Stimulated activated CD8-positive, alpha-beta memory T cell treated with anti-CD3 and anti-CD28 coated beads, Interleukin-7, amount 100 ng/mL, for 1 hour (primary cell): ENCODE measurements at places on chromosomes 16 and 17.
A peak's percentile ranks its signal among the peaks of the same experiment; 100 is the strongest.

- DNase-seq: no peak
These were observed 731.0 kb downstream of the MAF start for GRCh38 chr16:78869492-78869891.

DNA sequence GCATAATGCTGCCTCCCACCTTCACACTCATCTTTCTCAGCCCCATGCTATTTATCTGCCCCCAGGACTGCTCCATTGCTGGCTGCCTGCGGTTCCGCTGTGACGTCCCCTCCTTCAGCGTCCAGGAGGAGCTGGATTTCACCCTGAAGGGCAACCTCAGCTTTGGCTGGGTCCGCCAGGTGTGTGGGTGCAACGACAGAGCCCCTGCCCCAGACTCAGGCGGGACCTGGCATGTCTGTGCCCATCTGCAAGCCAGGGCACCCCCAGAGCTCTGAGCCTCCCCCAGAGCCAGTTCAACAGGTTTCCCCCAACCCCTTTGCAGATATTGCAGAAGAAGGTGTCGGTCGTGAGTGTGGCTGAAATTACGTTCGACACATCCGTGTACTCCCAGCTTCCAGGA lies 12.9 kb upstream of the ITGAD start:
- DNase-seq: no peak

DNA sequence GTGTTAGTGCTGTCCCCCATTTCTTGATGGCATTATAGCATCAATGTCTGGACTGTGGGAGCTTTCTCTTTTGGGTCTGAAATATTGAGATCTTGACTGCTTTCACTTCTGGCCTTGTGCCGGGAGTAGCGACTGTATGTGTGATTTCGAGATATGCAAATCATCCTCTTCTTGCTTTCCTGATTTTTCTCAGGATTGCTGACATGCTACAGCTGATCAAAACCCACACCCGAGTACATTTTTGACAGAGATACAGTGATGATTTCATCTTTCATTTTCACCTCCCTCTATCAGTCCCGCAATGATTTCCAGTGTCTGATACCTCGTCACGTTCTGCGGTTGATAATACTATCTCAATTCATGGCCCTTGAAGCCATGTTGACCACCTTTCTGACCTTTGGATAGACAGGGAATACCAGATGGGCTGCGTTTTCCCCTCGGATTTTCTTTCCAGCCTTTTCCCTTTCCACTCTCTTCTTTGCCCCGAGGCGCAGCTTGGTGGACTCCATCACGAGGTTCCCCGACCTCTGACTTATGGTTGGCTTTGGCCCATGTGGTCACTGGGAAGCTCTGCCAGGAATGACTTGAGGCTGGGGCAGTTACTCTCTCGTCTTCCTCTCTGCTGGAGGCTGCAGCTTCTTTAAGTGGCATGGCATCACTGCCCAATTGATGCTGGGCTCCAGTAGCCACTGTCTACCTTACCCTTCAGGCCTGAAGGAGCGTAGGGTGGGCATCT lies 184.4 kb downstream of the SNX29 start:
- DNase-seq: no peak

DNA sequence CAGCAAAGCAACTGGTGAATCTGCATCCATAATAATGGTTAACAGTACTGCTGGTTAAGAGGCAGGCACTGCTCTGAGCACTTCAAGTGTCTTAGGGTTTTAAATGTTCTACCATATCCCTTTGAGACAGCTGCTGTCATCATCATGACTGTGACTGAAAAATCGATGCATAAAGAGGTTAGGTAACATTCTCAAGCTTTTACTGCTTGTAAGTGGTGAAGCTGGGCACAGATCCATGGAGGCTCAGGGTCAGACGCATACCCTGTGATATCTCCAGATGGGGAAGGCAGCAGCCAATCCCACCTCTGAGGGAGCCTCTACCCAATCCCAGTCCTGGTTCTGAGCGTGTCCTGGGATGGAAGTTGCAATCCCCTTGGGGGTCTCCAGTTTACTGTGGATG lies 57.6 kb upstream of the SOX9 start:
- no peak for DNase-seq

DNA sequence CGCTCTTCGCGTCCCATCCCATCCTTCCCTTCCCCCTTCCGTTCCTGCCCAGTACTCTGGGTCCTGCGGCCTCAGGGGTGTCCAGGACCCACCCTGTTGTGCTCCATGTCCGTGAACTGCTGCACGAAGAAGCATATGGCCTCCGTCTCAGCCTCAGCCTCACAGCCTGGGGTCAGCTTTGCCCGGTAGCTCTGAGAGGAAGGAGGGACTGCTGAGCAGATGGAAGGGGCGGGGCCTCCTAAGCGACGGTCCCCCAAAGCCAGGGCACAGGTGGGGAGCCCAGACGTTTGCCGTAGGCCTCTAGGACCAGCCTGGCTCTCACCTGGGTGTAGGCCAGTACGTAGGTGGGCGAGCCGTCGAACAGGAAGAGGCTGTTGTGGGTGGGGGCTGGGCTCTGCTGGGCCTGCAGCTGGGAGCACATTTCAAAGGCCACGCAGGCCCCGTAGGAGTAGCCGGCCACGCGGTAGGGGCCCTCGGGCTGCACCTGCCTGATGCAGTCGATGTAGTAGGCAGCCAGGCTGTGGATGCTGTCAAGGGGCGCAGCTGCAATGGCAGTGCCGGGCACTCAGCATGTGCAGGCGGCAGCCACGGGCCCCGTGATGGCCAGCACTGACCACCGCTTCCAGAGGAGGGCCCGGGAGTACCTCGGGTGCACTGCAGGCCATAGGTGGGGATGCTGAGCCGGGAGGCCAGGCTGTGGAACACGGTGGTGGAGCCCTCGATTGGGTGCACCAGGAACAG lies 14.6 kb upstream of the DUS1L start:
- DNase-seq: no peak

GRCh38 chr17:27239046-27239445 lies 54.9 kb upstream of the WSB1 start:
- DNase-seq: no peak

DNA sequence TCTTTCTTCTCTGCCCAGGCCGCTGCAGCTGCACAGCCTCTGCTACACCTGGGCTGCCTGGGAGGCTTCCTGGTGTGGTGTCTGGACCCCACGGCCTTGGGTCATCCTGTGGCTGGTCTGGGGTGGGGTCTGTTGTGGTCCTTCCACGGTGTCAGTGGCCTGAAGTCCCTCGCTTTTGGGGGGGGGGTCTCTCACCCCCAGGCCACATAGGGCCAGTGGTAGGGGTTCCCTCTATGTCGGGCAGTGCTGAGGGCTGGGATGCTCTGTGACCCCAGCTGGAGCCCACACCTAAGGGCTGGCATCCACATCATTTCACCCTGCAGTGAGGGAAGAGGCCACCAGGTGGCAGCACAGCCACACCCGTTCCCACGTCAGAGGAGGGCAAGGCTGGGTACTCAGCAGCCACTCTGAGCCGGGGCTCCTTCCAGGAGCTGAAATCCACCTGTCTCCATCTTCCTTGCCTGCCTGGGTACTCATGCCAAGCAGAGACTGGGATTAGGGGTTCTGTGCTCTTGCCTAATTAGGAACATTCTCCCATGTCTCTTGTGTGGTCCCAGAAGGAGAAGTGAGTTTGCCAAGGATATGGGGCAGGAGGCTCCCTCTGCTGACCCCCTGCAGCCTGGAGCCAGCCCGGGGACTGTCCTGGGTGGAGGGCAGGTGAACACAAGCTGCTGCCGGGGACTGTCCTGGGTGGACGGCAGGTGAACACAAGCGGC lies 13.0 kb downstream of the ENGASE start:
- DNase-seq: peak; percentile 61
